ENCODE measurements at places on chromosomes 4 and X. TPM values are rescaled to one million over a fixed set of nuclear protein-coding genes. Genes with fewer than 3 reads are reported as not detected.

The STK32B gene
- total RNA-seq, result 2.0 TPM

GRCh38 chr4:88820698-88821415 is 123.2 kb upstream of the NAP1L5 start:
- DNase-seq, result no peak

DNA sequence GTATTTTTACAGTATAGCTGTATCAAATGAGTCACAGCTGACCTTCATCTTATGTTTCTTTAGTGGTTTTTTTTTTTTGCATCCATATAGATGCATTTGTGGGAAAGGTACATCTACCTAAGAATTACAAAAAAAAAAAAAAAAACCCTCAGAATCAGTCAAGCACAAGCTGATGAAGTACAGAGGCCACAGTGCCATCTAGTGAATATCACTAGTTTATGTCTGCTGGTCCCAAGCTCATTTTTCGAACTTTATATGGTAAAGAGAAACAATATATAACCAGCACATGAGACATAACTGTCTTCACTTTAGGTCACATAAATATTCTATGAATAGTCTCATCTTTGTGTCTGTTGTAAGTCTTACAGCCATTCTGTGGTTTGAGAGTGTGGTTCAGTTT is 220.1 kb downstream of the DLG3 start:
- DNase-seq, result no peak

DNA sequence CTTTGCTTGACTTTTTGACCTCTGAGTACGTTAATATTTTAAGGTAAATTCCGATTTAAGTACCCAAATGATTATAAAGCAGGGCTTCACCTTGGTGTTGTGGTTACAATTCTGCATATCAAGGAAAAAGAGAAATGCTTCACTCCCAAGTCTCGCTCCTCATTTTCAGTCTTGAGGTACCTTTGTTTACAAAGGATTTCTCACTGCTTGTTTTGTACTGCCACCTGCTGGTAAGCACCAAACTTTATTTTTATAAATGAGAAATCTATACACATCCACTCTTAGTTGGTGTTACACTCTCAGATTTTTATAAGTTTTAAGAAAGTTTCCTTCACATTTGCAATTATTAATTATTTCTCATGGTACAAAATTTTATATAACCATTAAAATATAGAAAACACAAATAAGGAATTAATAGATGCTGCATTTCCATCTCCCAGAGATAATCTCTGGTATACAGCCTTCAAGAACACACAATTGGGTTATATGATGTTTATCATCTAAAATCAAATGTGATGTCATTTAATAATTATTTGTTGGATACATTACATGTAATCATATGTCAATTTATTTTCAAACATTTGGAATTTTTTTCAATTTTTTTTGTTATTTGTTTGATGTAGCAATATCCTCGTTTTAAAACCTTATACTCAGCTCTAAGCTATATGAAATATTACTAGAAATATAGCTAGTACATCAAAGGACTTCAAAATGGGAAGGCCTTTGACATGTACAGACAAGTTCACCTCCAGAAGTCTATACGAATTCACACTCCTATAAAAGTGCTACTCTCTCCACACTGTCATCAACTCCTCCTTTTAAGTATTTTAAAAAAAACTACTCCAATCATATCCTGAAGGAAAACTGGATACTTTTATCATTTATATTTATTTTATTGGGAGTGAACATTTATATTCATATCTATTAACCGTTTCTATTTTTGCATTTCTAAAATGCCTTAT is 179.9 kb downstream of the KCNIP4 start:
- DNase-seq, result no peak

DNA sequence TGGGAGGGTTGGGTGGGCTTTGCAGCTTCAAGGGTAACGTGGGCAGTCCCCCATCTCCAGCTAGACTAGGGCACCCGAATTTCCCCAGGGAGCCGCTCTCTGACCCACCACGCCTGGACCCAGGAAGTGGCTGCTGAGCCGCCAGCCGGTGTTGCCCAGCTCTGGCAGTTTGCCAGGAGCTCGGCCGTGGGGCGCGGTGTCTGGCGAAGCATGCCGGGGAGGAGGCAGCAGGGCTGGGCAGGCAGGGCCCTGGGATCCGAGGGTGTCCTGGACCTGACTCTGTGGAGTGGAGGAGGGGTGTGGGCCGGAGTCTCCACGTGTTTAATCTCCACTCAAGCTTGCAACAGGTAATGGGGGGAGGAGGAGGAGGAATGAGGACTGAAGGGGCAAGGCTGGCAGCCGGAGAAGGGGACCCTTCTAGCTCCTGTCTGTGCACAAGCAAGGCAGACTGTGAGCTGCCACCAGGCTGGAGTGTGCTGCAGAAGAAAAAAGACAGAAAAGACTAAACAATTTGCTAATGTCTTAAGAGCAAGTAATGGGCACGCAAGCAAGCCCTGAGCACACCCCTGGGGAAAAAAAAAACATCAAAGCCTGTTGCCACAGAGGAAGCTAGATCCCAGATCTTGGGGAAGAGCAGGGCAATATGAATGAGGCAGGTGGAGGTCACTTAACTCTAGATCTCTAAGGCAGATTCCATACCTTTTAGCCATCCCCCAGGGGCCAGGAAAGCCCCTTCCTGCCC is 2.4 kb downstream of the LONRF3 start:
- peak; percentile 73 for DNase-seq

The WNK3 gene
- total RNA-seq, result 0.58 TPM

The CHRNA9 gene
- not detected for total RNA-seq

- no peak for DNase-seq
Observed at GRCh38 chr4:56723201-56723605, 42.1 kb upstream of the HOPX start.

DNA sequence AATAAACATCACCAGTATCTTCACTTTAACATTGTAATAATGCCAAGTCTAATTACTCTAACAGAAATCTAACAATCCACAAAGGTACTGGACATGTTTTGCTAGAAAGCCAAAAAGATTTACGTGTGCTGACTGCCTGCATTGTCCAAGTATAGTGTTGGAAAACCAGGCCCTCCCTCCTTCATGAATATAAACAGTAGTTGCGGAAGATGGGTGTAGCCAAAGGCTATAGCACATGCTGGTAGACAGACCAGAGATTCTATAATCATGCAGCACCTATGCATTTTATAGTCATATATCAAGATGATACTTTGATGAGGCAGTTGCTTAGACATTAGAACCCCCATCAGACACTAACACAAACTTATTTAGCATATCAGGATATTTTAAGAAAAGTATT is 22.6 kb downstream of the ZNF280C start:
- DNase-seq, result no peak

DNA sequence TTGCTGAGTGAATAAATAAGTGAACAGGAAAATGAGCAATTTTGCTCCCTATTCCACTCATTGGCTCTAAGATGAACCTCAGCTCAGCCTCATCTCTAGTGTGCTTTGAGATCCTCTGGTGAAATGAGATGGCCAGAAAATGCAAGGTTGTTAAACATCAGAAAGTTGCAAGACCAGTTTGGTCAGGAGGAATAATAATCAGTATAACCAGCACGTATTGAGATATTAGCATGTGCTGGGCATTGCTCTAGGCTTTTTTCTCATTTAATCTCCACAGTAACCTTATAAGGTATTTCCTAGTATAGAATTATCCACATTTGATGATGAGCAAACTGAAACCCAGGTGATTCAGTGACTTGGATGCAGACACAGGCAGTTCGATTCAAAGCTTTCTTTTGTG is 110.5 kb upstream of the PAK3 start:
- DNase-seq, result no peak

DNA sequence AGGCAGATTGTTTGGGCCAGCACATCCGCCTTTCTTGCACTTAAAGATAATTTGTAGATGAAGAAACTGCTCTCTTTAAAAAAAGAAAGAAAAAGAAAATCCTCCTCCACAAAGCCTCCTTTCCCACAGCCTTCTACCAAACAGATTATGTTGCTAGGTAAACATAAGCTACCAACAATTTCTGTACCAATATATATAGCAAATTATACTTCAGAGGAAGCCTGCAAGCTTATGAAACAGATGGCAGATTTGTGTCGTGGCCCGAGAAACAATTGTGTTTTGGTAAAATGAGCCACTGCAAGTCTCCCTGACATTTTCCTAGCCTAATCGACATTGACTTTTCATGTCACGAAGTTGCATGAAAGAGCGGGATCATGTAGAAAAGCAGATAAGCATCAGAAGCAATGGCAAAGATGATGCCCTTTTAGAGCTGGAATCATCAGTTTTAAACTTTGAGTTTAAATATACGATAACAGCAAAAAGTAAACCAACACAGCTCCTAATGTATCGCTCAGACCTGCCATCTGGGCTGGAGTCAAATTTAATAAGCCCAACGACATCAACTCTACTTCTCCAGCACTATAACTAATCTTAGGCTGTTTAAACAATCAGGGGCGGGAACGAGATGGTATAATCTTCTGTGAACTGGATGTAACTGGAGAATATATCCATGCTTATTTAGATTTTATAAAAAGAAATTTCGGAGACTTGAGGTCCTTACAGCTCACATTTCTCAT is 94.9 kb upstream of the PLAC1 start:
- DNase-seq, result no peak

All from heart left ventricle (tissue), 16 donors.